Anterior cingulate cortex (tissue), 58 donors: ENCODE measurements at places on chromosomes 3 and 15.

- DNase-seq = no peak
These were observed 26.2 kb upstream of the RAF1 start for GRCh38 chr3:12689997-12690711.

DNA sequence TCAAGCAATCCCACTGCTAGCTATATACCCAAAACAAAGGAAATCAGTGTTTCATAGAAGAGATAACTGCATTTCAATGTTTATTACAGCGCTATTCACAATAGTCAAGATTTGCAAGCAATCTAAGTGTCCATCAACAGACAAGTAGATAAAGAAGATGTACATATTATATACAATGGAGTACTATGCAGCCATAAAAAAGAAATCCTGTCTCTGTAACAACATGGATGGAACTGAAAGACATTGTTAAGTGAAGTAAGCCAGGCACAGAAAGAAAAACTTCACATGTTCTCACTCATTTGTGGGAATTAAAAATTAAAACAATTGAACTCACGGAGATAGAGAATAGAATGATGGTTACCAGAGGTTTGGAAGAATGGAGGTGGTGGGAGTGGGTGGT lies 89.2 kb downstream of the LSAMP start:
- DNase-seq = no peak

- DNase-seq = no peak
These were observed 49.3 kb upstream of the ABHD10 start for GRCh38 chr3:111929484-111929883.

DNA sequence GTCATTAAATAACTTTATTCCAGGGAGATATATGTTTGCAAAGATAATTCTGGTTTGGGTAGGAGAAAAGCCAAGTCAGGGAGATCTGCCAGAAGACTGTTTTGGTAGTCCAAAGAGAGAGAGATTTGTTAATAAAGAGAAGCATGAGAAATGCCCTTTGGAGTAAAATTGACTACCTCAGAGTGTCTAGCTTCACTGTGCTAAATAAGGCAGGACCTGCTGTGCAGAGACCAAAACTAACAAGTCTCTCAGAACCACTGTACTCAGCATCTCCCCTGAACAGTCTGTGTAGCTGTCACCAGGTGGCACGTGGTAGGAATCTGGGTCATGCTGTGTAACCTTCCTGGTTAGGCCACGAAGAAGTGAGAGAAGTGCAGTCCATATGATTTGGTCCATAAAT lies 31.6 kb upstream of the SLC35G2 start:
- no peak for DNase-seq

GRCh38 chr3:105822171-105823123 lies 46.4 kb downstream of the CBLB start:
- DNase-seq = no peak

DNA sequence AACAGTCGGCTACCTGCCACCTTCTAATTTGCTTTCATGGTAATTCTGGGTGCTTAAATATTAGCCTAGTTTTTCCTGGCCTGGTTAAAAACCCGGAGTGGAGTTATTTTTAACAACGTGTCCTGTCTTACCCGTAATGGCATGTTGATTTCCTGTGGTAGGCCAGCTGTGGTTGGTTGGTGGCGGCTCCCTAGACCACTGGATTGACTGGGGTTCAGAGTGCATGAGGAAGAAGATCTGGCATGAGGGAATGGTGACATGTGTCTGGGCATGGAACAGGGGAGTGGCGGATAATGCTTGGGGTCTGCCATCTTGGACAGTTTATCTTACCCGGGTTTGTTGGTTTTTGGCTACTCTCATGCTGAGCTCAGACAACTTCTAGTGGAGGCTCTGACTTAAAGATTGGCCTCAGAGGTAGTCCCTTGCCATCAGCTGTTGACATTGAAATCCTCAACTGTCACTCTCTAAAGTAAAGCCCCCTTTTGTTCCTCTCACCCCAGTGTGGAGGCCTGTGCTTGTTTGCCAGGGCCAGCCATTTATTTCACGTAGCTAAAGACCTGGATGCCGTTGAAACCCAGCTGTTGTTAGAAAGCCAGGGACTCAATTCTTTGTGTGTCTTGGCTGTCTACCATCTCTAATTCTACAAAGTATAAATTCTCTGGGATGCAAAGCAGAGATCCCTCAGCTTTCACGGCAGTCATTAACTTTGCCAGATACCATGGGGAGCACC lies 81.6 kb downstream of the DNASE1L3 start:
- no peak for DNase-seq

DNA sequence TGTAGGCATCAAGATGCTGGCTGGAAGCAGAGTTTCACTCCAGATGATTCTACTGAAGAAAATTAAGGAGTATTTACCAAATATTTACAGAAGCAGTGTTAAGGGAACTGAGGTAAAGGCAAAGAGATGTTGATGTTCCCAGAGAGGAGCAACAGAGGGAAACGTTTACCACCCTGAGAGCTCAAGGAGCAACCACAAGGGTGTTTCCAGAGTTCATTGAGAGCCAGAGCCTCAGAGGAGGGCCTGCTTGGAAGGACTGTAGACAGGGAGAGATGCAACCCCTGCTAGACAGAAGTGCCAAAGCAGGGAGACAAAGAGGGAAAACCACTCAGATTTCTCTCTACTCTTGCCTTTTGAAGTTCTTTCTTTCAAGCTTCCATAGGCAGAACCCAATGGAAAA lies 474.5 kb downstream of the RBMS3 start:
- DNase-seq = no peak

DNA sequence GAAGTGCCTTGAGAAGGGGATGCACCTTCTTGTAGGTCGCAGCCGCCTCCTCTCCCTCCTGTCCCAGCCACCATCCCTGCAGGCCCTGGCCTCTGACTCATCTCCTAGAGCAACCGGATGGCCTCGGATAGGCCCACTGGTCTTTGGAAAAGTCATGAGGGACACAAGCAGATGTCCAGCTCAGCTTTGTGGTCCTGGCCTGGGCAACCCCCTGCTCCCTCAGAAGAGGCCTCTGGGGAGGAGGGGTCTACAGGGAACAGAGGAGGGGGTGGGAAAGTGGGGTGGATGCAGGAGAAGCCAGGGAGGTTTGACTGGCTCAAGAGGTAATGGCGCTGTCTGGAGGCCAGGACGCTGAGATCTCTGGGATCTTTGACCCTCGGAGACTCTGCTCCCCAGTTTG lies 259.2 kb upstream of the TLE3 start:
- no peak for DNase-seq

DNA sequence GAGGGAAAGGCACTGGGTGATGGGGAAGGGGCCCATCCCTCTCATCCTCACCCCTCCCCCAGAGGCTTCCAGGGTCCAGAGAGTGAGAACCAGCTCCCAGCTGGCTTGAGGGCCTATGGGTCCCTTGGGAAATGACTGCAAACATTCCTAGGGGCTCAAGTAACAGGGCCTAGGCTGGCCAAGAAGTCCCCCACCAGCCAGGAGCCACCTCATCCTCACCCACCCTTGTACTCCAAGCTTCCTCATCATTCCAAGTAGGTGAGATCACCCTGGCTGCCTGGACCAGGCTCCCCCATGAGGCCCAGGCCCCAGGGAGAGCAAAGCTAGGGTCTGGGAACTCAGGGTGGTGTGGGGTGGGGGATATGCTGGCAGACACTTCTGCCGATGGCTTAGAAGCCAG lies 14.8 kb downstream of the LOXL1 start:
- DNase-seq = no peak

GRCh38 chr3:5239602-5240001 lies 52.1 kb downstream of the EDEM1 start:
- no peak for DNase-seq

DNA sequence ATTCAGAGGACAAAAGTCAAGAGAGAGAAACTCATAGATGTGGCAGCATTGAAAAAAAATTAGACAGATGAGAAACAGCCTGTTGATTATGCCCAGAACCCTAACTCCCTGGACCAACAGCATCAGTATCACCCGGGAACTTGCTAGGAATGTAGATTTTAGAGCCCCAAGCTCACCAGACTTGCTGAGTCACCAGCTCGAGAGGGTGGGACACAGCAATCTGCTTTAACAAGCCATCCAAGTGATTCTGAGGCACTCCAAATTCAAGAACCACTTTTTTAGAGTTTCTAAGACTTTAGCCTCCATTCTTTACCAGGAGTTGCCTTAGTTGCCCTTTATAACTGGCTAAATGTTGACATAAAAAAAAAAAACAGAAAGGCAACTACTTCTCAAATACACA lies 70.9 kb downstream of the CGGBP1 start:
- DNase-seq = no peak

DNA sequence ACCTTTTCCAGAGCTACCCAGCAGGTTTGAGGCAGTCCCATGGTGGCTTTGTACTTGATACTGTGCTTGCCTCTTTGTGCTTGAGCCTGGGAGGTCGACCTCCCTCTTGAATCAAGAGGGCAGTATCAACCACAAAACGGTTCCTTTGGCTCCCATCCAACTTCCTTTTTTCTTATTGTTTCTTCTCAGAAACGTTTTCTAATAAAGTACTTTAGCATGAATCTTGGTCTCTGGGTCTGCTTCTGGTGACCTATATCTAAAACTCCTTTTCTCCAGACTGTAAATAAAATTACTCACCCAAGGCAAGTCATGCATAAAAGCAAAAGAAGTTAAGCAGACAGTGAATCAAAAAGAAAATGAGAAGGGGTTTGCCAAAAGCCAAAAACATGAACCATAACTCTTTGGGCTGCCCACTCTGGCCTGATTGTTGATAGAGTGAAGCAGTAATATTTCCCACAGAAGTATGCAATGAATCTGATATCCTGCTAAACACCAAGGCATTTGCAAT lies 112.2 kb upstream of the SLC4A7 start:
- DNase-seq = no peak

GRCh38 chr15:100338971-100339444 lies 2.8 kb downstream of the ADAMTS17 start:
- DNase-seq = peak; percentile 63

DNA sequence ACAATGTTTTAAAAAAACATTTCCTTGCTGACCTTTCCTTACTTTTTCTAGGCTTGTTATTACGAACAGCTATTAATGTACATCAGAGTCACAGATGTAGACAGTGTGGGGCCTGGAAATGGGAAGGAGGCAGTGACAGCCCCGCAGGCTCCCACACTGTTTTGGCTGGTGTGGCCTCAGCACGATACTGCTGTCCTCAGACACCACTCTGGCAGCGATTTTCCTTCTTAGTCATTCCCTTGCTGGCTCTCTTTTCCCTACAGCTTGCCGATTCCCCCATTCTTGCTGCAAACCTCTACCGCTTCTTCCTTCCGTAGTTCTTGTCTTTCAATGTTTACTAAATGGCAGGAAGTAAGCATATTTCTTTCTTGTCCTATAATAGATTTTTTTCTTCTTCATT lies 113.1 kb downstream of the ABI3BP start:
- DNase-seq = no peak

- no peak for DNase-seq
These were observed 234.3 kb downstream of the SQOR start for GRCh38 chr15:45869034-45869668.

- DNase-seq = no peak
These were observed 48.3 kb upstream of the CGNL1 start for GRCh38 chr15:57327985-57328471.

GRCh38 chr3:188264226-188265207 lies 110.6 kb downstream of the LPP start:
- DNase-seq = no peak

GRCh38 chr3:112333381-112334317 lies 693 bp downstream of the CD200 start:
- DNase-seq = peak; percentile 36
